Urinary bladder (tissue), 4 donors: ENCODE measurements at places on chromosomes 12 and 14. TPM values are rescaled to one million over a fixed set of nuclear protein-coding genes. Genes with fewer than 3 reads are reported as not detected.

GRCh38 chr12:18246066-18246465 lies 15.3 kb upstream of the PIK3C2G start:
- no peak for DNase-seq

The RASSF8 gene
- 63.1 TPM for total RNA-seq

The KRT79 gene
- not detected for total RNA-seq

The TMPRSS12 gene
- total RNA-seq: not detected

DNA sequence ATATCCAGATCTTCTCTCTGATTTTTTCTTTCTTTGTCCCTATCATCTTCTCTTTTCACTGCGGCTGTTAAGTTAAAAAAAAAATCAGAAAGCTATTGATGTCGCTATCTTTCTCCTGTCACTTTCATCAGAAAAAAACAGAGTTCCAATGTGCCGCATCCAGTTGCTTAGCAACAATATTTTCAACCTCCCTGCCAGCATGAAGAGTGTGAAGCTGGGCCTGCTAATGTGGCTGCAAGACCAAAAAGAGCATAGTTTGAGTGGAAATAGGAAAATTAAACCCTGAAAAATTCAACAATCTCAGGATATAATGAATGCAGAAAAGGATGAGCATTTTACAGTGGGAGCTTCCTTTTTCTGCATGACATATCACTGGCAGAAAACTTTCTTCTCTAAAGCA lies 1025.4 kb upstream of the LRFN5 start:
- DNase-seq: no peak

GRCh38 chr12:28390206-28390605 lies 199.9 kb downstream of the CCDC91 start:
- DNase-seq: no peak

DNA sequence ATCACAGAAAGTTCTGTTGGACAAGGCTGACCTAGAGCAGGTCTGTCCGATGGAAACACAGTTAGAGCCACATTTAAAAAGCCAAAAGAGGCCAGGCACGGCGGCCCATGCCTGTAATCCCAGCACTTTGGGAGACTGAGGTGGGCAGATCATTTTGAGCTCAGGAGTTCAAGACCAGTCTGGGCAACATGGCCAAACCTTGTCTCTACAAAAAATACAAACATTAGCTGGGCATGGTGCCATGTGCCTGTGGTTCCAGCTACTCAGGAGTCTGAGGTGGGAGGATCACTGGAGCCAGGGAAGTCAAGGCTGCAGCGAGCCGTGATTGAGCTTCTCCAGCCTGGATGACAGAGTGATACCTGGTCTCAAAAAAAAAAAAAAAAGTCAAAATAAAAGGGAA lies 14.9 kb downstream of the UBE3B start:
- DNase-seq: no peak

GRCh38 chr12:113270709-113271009 lies 49.4 kb downstream of the TPCN1 start:
- no peak for DNase-seq

GRCh38 chr14:78074561-78074960 lies 95.6 kb upstream of the NRXN3 start:
- no peak for DNase-seq

DNA sequence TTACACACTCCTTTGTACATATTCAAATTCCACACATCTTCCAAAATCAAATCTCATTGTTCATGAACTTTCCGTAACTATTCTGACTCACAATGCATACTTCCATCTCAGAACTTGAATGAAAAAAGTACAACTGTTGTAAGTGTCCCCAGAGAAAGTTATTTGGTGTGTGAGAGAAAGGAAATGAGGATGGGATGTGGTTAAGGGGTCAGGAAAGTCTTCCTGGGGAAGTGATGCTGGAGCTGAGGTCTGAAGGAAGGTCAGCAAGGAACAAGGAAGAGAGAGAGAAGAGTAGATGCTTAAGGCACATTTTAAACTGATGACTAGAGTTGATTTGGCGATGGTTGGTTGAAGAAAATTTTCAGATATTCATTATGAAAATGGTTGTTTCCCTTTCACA lies 340.0 kb upstream of the STXBP6 start:
- DNase-seq: no peak

- DNase-seq: no peak
These were observed at the start of gene GSC for GRCh38 chr14:94769391-94770250. Gene GSC (minus strand): TSS chr14:94770113. CDS start chr14:94770015, 98 bp downstream.

- DNase-seq: no peak
These were observed 70.6 kb upstream of the ARHGAP5 start for GRCh38 chr14:32006263-32007110.

The CLEC6A gene
- total RNA-seq: not detected

GRCh38 chr12:78698747-78699146 lies 165.8 kb upstream of the SYT1 start:
- no peak for DNase-seq

The TSPAN8 gene
- 10.2 TPM for total RNA-seq

GRCh38 chr12:104796475-104796862 lies 161.6 kb downstream of the SLC41A2 start:
- DNase-seq: no peak

DNA sequence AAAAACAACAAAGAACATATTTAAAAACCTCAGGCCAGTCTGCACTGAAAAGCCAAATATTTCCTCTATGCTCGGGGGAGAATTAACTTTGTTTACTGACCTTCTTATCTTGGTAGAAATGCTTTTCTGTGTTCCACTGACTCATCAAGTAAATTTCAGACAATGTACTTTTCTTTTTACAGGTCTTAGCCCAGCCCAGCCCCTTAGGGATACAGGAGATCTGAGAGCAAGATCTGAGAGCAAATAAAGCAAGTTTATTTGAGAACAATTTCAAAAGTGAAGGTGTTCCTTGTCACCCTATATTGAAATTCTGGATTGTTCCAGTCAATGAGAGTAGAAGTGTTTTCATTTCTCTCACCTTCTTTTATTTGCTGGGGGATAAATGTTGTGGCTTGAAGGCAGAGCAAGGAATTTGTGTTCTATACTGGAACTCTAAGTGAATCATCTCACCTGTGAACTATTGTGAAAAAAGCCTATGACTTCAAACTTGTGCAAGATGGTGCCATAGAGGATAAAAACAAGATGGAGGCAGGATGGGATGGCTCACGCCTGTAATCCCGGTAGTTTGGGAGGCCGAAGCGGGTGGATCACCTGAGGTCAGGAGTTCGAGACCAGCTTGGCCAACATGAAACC lies 7.9 kb upstream of the GPRC5A start:
- no peak for DNase-seq

The CDH24 gene
- 6.4 TPM for total RNA-seq

The DCP1B gene
- total RNA-seq: 16.7 TPM

DNA sequence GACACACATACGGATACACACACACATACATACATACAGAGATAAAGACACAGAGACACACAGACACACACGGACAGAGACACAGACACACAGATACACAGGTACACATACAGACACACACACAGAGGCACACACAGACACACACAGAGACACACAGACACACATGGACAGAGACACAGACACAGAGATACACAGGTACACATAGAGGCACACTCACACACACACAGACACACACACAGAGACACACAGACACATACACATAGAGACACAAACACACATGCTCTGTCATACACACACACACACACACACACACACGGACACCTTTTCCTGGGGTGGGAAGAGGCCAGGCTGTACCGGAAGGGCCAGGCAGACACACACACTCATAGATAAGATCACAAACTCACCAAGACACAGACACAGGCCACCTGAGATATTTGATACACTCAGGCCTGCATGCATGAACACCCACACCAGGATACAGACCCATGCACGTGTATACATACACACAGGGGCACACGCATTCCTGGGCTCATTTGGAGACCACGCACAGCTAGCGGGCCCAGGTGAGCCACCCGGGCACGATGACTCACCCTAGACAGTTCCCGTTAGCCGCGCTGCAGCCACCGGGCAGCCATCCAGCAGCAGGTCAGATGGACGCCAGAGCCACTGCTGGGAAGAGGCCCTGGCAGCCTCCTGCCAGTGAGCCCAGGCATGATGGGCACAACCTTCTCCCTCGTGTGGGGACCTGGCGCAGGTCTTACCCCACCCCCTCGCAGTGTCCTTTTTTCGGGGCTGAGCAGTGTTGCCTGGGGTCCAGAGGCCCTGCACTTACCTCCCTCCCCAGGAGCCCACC lies 1.8 kb upstream of the AHNAK2 start:
- DNase-seq: no peak

- no peak for DNase-seq
These were observed 14.7 kb upstream of the NCOR2 start for GRCh38 chr12:124582108-124582424.

The RNASE1 gene
- 139 TPM for total RNA-seq

GRCh38 chr12:57240926-57241401 lies 10.0 kb downstream of the STAC3 start:
- DNase-seq: no peak

GRCh38 chr12:10554756-10555481 lies 49.2 kb downstream of the EIF2S3B start:
- no peak for DNase-seq

- no peak for DNase-seq
These were observed 6.0 kb downstream of the GPR132 start for GRCh38 chr14:105059035-105059924.

The CLEC4A gene
- 2.1 TPM for total RNA-seq

DNA sequence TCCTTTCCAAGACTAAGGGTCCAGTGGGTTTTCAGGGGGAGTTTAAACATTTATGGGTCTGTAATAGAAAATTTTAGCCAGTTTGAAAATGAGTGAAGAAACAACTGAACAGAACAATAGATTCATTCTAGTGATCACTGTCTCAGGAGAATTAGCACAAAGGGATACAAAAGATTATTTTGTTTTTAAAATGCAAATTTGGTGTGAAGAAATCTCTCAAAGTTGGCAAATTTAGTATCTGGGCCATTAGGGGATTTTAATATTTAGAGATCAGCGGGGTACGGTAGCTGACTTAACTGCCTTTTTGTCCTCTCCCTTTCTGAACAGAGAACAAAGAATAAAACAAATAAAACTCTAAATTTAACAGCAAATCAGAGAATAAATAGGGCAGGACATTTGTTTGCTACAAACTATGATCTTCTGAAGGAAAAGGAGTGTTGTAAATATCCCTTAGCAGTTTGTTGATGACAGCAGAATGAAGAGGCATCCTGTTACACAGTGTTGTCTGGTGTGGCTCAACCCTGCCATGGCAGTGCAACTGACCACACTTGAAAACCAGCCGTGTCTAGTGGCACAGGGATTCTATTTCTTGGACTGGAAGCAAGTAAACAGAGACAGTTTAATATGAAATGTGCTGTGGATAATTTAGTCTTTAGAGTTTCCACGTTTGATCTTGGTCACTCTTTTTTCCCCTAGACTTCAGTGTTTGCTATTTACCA lies 46.3 kb upstream of the LRTM2 start:
- DNase-seq: no peak

- DNase-seq: no peak
These were observed 45.0 kb upstream of the AMN1 start for GRCh38 chr12:31773867-31774266.

DNA sequence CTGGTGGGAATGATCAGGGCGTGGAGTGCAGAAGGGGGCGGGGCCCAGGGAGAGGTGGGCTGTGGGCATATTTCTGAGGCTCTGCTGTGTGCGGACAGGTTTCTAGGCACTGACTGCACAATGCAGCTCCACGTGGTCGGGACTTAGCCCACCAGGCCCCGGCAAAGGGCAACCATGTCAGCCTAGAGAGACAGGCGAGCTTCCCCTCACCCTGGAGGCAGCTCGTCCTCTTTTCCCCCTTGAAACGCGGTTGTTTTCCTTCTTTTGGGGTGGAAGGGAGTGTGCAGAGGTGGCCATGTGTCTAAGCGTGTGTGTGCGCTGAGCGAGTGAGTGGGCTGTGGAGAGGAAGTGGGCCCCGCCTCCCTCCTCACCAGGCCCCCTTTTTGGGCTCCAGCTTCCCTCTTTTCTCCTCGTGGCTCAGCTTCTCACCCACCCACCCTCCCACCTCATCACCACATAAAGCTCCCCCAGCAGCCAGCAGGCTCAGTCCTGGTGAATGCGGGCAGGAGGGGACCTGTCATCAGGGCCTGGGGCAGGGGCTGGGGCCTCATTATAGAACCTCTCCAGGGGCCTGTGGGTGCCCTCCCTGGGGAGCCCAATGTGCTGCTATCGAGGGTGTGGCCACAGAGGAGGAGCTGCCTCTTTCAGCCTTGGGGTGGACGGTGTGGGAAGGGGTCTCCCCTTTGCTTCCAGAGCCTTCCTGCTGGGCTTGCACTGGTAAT lies 22.0 kb downstream of the LRTM2 start:
- DNase-seq: no peak

GRCh38 chr12:11307143-11307542 lies 3.1 kb downstream of the PRB4 start:
- no peak for DNase-seq

The PPP1R36 gene
- total RNA-seq: 1.8 TPM

- no peak for DNase-seq
These were observed 55.6 kb downstream of the TSPAN9 start for GRCh38 chr12:3132636-3133404.

GRCh38 chr14:65704437-65704836 lies 291.9 kb downstream of the FUT8 start:
- no peak for DNase-seq

The LBHD2 gene
- total RNA-seq: not detected

DNA sequence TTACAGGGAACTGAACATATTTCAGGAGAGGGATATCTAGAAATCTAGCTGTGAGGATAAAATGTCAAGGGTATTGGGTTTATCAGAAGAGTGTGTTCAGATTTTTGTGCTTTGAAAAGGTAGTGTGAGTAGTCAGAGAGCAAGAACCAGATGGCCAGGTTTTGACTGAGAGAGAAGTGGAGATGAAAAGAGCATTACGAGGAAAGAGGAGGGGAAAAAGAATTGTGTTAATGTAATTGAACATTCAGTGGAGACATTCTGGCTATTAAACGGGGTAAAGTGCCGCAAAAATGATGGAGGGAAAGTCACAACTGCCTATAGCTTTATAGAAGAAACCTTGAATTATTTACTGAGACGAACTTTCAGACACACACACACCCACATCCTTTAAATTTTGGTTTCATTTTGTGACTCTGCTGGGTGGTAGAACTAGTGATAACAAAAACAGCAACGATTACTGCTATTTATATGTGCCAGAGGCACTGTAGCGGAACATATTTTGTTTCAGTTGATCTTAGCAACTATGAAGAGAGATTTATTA lies 213.6 kb downstream of the ERC1 start:
- no peak for DNase-seq

The MMAB gene
- total RNA-seq: 15.9 TPM

The GPATCH2L gene
- 80.1 TPM for total RNA-seq

The SERPINA10 gene
- total RNA-seq: not detected

DNA sequence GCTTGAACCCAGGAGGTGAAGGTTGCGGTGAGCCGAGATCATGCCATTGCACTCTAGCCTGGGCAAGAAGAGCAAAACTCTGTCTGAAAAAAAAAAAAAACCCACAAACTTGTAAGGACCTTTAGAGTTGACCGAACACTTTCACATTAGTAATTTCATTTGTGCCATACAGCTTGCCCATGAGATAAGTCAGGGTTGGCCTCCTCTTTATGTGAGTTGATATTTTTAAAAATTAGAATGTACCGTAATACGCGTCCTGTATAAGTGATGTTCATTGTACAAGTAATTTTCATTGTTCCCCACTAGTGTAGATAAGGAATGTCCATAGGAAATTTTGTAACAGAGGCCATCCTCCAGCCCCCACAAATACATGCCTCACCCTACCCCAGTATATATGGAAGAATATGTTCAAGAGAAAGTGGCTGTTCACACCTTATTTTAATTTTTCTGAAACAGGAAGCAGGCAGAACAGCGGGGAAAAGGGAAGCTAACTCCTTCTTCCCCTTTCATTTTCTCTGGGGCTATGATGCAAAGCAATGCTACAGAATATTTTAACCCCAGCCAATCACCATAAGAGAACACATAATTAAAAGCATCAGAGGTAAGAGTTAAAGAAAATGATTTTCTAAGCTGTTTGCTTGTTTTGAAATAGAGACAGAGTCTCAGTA lies 31.9 kb upstream of the HIF1A start:
- DNase-seq: no peak

The PSME2 gene
- total RNA-seq: 67.9 TPM

The CIT gene
- total RNA-seq: 23.3 TPM
